NCI-H2107 (cell line): ENCODE measurements at places on chromosomes 12 and 14.

DNA sequence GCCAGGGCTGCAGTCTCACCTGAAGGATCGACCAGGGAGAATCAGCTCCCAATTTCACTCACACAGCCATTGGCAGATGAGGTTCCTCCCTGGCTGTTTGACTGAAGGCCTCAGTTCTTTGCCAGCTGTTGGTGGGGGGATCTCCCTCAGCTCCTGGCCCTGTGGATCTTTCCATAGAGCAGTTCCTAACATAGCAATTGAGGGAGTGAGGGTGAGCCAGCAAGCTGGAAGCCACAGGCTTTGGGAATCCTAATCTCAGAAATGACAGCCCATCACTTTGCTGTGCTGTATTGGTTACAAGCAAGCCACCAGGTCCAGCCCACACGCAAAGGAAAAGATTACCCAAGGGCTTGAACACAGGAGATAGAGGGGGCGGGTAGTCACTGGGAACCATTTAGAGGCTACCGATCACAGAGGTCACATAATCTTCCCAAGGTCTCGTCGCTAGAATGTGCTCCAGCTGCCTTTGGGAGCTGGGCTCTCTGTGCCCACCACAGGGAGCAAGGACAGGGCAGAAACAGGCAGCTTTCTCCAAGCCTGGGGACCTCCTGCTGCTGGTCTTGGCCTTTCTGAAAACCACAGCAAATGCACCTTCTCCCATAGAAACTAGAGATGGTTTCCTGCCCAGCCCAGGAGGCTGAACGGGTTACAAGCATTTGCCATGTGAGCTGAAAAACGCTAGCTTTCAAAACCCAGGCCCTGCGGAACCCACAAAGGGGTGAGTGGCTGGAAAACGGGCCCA, 4.6 kb upstream of the OTUB2 start:
- no peak for DNase-seq

DNA sequence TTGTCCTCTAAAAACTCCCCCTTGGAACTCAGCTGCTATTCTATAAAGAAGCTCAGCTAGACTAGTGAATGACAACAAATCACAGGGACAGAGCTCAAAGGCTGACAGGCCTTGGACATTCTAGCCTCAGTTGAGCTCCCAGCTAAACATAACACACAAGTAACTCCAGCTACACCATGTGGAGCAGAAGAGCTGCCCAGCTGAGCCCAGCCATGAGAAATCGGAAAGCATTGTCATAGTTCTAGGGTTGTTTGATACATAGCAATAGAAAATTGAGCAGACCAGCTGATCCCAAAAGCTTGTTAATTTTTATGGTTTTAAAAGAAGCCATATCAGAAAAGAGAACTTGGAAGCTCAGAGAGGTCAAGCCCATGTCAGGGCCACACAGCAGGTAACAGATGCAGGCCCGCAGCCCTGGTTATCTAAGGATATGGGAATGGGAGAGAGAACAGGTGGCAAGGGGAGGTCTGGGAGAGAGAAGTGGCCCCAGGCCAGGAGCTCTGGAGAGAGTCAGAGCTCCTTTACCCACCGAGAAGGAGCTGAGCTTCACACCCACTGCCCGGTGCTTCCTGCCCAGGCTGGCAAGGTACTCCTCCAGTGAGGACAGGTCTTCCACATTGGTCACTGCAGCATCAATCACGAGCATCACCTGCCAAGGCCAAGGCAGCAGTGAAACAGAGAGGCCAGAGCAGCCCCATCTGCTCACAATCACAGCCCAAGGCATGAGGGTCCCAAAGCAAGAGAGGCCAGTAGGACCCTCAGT, 2.9 kb downstream of the NGB start:
- no peak for DNase-seq

GRCh38 chr12:92396647-92397252, 251.1 kb upstream of the BTG1 start:
- no peak for DNase-seq

DNA sequence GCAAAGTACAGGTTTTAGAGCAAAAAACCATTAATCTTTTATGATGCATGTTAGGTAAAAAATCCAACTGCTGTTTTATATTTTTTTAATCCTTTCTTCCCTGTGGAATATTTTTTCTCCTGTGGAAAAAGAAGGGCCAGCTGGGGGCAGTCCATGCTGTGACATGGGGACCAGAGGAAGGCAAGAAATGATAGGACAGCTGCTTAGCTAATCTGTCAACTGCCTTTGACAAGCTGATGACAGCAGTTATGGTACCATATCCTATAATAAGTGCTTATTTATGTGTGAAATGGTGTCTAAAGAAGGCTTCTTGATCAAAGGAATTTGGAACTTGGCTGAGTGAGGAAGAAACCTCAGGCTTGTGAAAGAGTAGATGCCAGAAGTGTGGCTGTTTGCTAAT, 452.4 kb upstream of the NOVA1 start:
- no peak for DNase-seq

DNA sequence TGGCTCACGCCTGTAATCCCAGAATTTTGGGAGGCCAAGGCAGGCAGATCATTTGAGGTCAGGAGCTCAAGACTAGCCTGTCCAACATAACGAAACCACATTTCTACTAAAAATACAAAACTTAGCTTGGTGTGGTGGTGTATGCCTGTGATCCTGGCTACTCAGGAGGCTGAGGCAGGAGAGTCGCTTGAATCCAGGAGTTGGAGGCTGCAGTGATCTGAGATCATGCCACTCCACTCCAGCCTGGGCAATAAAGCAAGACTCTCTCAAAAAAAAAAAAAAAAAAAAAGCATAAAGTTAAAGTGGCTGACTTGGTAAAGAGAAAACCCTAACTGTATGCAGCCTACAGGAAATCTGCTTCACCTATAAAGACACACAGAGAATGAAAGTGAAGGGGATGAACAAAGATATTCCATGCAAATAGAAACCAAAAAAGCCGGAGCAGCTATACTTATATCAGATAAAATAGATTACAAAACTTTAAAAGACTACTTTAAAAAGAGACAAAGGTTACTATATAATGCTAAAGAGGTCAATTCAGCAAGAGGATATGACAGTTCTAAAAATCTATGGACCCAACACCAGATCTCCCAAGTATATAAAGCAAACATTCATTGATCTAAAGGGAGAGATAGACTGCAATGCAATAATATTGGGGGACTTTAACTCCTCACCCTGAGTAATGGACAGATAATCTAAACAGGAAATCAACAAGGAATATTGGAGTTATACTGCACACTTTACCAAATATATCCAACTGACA, 4.1 kb downstream of the CLEC2B start:
- DNase-seq = no peak

DNA sequence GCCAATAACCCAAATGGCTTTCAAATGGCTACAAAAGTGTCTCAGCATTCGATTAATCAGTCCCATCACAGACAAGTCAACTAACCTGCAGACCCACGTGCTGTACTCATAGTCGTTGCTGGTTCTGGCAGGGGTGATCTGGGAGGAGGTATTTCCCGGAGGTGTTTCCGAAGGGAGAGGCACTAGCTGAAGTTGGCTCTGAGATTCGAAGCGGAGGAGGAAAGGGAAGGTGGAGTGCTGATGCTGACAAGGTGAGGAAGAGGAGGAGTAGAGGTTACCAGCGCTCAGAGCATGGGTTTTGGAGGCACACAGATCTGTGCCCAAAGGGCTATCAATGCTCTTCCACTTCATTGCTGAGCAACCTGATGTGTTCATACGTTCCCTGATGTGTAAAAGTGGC, 20.5 kb upstream of the COL2A1 start:
- DNase-seq = no peak

- no peak for DNase-seq
Measured at GRCh38 chr14:100781952-100782351, 44.0 kb upstream of the MEG3 start.
